ENCODE measurements at places on chromosomes 5 and 9.

GRCh38 chr5:51185850-51186329 is 197.4 kb upstream of the ISL1 start:
- DNase-seq = no peak

DNA sequence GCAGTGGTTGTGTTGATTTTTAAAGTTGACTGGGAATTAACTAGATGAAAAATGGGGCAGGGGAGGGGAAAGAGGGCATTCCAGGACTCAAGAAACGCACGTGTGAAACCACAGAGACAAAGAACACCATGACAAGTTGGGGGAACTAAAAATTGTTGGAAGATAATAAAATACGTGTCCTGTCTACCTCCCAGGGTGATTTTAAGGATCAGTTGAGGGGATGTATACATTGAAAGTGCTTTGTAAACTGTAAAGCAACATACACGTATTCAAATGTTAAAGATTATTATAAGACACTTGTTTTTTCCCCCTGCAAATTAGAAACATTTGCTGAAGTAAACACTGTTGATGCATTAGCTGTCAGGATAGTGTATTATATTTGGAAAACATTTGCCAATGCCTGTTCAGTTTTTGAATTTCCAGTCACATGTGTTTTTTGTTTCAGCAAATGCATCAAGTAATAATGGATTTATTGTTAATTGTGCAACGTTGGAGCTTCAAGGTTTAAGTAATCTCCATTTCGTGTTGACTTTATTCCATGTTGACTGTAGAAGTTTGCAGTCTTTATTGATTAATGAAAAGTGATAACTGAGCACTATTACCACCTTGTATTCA is 412.7 kb downstream of the ACTL7B start:
- DNase-seq = no peak

DNA sequence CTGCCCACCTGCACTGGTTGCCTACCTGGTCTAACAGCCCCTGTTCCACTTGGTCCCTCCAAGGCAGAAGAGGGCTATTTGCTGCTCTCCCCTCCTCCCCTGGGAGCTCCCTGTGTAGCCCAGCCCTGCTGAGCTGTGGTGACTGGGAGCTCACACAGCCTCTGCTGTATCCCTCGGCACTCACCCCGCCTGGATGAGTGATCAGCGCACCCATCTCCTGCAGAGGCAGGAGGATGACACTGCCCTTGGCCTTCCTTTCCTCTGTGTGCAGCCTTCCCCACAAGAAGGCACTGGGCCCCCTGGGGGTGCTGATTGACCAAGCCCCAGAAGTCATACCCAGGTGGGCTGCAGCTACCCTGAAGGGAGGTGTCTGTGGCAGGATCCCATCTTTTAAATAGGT is 134.2 kb downstream of the ADAMTS2 start:
- DNase-seq = no peak

- no peak for DNase-seq
Measured at GRCh38 chr9:88523056-88523455, 11.9 kb upstream of the NXNL2 start.

DNA sequence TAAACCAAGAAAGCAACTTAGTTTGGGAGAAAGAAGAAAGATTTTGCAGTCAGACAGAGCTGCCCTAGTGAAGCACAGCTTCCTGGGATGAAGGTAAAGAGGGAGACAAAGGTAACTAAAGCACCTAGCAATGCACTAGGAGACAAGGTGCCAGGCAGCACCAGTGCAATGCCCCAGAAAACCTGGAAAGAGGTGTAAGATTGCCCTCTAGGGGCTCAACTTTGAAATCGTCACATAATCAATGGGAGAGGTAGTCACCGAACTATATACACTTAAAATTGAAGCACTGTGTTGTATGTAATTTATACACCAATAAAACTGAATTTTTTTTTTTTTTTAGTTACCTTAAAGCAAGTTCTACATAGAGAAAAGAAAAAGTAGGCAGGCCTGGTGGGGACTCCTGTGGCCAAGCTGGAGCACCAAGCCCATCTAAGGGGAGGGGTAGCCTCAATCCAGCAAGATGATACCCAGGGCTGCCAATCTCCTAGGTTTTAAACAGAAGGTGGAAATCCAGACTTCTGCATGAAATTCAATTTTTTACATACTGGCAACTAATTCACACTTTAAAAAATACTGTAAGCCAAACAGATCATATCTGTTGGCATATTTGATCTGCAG is 48.2 kb downstream of the CDK5RAP2 start:
- no peak for DNase-seq

DNA sequence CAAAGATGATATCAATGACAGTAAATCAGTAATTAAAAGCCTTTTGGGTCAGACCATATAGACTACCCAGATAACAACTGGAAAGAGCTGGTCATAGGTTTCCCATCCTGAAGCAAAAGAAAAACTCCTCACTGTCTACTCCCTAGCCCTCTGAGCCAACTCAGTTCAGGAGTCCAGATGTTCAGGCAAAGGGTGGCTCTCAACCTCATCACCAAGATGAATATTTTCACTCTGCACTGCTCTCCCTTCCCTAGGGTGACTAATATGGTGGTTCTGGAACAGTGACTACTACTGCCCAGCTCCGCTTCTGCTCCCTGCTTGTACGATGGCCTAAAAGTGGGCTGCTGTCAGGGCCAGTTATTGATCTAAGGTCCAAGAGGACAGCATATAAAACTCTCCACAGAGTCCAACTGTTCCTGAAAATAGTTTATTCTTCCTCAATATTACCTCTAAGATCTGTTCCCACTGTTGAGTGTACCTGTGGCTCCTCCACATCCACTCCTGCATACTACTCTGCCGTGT is 263.4 kb upstream of the SLC30A5 start:
- no peak for DNase-seq

GRCh38 chr5:51487952-51488351 is 104.7 kb downstream of the ISL1 start:
- no peak for DNase-seq

DNA sequence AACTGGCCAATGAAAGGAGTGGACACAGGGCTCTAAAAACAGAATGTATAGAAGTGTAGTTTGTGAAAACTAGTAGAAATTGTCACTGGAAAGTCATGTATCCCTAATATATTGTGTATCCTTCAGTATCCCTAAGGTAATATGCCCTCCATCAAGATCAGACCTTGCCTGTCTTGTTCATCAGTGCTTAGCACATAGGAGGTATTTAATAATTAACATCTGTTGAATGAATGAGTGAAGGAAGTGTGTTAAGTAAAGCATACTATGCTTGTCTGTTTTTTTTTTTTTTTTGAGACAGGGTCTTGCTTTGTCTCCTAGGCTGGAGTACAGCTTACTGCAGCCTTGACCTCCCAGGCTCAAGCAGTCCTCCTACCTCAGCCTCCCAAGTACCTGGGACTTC is 15.8 kb downstream of the GAPVD1 start:
- DNase-seq = no peak
